ENCODE measurements at places on chromosomes 16 and 17.

- DNase-seq, result no peak
- H3K27ac ChIP-seq, result no peak overlapping the region
- peaks cover under 1% of the 10 kb centered on the region for H3K27me3 ChIP-seq
- no peaks in the 10 kb centered on the region for H3K4me1 ChIP-seq
- H3K4me3 ChIP-seq, result no peak overlapping the region
- no peaks in the 10 kb centered on the region for H3K36me3 ChIP-seq
Measured at GRCh38 chr16:85291302-85292148, 179.3 kb upstream of the CIBAR2 start.

- peaks cover 4% of the 10 kb centered on the region for H3K36me3 ChIP-seq
- H3K4me1 ChIP-seq, result no peaks in the 10 kb centered on the region
- H3K27ac ChIP-seq, result no peak overlapping the region
- no peak overlapping the region for H3K4me3 ChIP-seq
- H3K27me3 ChIP-seq, result no peaks in the 10 kb centered on the region
Measured at GRCh38 chr17:73414171-73414955, 102.6 kb upstream of the CDC42EP4 start.

- peaks cover 94% of the 10 kb centered on the region for H3K36me3 ChIP-seq
- no peak overlapping the region for H3K27ac ChIP-seq
- no peaks in the 10 kb centered on the region for H3K27me3 ChIP-seq
- H3K4me3 ChIP-seq, result no peak overlapping the region
- peaks cover 7% of the 10 kb centered on the region for H3K4me1 ChIP-seq
- DNase-seq, result no peak
Measured at GRCh38 chr17:80349151-80349651, 65.8 kb upstream of the ENDOV start.

- H3K36me3 ChIP-seq, result no peaks in the 10 kb centered on the region
- DNase-seq, result no peak
- no peak overlapping the region for H3K27ac ChIP-seq
- H3K4me1 ChIP-seq, result peaks cover 7% of the 10 kb centered on the region
- no peak overlapping the region for H3K4me3 ChIP-seq
Measured at GRCh38 chr17:31387438-31387837, 4.0 kb upstream of the RAB11FIP4 start.

DNA sequence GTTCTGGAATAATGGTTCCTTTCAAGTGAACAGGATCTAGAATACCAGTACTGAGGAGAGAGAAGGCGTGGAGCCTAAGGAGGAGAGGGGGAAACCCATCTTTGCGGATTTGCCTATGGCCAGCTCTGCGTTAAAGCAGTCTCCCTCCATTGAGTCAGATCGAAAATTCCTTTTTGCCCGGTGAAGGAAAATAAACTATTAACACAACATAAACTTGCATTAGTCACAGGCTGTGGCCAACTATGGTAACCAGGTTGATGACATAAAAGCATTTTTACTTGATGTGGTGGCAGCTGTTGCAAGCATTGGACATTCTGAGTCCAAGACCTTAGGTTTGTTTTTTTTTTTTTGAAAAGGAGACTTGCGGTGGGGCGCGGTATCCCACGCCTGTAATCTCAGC, 8.9 kb downstream of the LDAF1 start:
- no peaks in the 10 kb centered on the region for H3K27me3 ChIP-seq
- no peak overlapping the region for H3K4me3 ChIP-seq
- DNase-seq, result no peak

All from activated CD8-positive, alpha-beta T cell treated with anti-CD3 and anti-CD28 coated beads, Interleukin-2, amount 10 ng/mL, durations not matched to agents 7 days and 5 days (primary cell).